ENCODE measurements at places on chromosomes 3 and 15.

DNA sequence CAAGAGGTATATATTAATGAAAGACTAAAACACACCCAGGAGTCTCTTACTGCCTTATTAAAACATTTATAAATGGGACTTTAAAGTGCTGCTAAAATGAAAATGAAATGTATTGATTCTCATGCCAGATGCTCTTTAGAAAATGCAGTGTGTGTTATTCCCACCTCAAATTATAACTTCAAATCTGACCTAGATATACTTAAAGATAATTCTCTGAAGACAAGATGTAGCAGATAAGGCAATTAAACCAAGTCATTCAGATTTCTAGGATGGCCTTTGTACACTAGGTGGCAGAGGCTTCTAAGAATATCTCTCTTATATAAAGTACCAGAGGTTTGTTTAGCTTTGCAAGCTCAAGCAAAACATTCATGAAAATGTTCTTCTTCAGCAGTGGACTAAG lies 26.9 kb upstream of the GOLGA8B start:
- peak; percentile 62 for DNase-seq

GRCh38 chr3:194178669-194179068 lies 42.7 kb downstream of the HES1 start:
- no peak for DNase-seq

DNA sequence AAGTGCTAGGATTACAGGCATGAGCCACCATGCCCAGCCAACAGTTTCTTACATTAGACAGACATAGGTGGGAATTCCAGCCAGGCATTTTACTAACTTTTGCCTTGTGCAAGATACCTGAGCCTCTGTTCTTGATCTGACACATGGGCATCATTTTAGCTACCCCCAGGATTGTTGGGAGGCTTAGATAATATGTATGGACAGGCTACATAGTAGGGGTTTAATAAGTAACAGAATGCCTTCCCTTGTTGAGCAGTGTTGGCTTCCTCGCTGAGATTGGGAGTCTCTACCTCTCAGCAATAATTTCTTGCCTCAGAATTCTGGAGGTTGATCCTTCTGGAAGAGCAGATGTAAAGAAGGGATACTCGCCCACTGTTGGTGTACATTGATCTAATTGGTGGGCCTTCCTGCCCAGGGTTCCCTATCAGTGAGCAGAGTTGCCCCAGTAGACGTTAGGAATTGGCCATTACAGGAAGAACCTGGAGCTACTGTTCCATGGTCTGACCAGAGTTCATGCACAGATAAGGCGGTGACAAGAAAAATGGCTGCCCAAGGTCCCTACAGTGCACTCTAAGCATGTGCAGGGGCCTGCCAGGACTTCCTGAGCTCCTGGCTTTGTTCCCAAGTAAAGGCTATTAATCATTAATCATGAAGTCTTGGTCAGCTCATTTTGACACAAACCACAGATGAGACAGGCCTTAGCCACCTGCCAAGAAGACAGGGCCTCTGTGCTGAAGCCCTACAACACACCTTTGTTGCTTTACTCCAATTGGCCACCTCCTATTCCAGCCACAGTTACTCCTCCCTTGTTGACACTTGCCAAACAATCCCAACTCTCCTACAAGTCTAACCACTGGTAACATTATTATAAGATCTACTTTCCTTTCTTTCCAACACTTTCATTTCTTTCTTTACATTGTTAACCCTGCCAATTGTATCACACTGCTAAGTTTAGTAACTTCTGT lies 5.0 kb upstream of the IL17RE start:
- peak; percentile 34 for DNase-seq

GRCh38 chr3:100465892-100466777 lies 26.3 kb upstream of the TMEM45A start:
- DNase-seq, result peak; percentile 40
